ENCODE measurements at places on chromosomes 6 and 20.

DNA sequence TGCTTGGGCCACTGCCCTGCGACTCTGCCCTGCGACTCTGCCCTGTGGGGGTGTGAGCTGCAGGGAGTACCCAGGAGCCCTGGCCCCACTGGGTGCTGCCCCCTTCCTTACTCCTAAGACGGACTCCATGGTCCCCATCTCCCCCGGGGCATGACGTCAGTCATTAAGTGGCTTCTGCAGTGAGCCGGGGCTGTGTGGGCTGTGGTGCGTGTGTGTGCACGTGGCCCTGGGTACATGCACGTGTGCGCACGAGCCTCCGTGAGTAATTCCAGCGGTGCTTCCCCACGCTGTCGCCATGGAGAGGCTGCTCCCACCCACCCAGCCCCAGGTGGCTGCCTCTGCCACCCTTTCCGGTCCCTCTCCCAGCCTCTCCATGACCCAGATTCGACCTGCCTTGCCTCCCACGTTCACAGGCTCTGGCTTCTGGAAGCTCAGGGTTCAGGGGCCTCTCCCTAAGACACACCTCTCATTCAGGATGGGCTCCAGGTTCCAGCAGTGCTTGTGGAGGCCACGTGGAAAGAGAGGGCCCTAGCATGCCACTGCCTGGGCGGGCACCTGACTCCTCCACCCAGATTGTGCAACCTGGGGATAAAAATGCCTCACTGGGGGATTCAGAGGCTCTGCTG lies 88.3 kb downstream of the DLGAP4 start:
- no peak for DNase-seq

GRCh38 chr6:88890394-88890793 lies 73.0 kb downstream of the RNGTT start:
- no peak for DNase-seq

DNA sequence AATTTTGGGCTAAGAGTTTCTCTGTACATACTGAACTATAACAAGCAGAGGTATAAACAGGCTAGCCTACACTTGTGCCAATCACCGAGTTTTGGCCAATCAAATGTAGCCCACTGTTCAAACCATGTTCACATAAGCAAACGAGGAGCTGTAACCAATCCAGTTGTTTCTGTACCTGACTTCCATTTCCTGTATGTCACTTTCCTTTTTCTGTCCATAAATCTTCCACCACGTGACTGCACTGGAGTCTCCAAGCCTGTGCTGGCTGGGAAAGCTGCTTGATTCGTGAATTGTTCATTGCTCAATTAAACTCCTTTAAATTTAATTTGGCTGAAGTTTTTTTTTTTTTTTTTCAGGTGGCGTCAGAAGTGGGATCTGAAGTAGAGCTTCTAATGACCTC lies 332.9 kb downstream of the RNF144B start:
- no peak for DNase-seq

DNA sequence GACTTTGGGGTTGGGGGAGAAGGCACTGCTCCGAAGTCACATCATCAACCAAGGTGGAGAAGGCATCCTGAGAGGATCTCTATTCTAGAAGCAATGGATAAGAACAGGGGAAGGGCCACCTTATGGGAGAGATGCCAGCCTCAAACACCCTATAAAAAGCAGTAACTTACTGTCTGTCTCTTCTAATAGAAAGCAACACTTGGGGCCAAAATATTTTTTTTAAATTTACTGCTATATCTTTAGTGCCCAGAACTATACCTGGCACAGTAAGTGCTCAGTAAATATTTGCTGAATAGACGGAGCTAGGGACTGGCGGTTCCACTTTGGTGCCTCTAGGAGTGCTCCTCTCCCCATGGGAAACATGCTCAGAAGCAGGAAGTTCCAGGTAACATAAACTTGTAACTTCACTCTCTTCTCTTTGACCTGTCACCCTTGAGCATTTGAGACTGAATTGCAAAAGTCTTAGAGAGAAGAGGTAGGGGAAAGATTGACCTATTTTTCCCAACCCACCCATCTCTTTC lies 807 bp upstream of the OTOR start:
- no peak for DNase-seq

DNA sequence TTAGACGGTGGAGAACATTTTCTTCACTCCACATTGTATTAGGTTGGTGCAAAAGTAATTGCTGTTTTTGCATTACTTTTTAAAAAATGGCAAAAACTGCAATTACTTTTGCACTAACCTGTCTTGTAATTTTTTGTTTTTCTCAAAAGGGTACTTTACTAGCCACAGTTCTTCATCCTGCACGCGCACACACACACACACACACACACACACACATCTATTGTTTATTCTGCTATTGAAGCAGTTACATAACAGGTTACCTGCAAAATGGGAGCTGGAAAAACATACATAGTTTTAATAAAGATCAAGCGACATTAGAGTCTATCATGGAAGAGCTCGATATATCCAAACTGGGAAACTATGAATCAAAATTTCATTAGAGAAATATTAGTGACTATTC lies 235.2 kb downstream of the SIM1 start:
- DNase-seq, result no peak

DNA sequence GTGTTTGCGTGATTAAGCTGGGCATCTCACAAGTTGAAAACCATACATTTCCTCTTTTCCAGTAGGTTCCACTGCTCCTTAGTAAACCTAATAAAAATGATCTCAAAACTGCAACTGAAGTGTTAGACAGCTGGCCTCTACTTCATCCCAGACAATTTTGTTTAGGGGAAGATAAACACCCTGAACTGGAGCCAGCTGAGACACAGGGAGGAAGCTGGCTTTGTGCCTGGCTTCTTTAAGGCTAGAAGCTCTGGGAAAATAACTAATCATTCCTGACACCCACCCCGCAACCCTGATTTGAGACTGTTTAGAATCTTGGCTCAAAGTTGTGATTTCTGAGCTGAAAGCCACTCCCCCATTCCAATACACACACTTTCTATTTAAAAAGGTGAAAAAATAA lies 11.6 kb downstream of the PTPRT start:
- no peak for DNase-seq

- no peak for DNase-seq
These were observed 80.9 kb upstream of the TAB2 start for GRCh38 chr6:149236589-149236988.

Measured in trophoblast cell (in vitro differentiated cells and primary cell).